ENCODE measurements at places on chromosomes 1 and 21.

DNA sequence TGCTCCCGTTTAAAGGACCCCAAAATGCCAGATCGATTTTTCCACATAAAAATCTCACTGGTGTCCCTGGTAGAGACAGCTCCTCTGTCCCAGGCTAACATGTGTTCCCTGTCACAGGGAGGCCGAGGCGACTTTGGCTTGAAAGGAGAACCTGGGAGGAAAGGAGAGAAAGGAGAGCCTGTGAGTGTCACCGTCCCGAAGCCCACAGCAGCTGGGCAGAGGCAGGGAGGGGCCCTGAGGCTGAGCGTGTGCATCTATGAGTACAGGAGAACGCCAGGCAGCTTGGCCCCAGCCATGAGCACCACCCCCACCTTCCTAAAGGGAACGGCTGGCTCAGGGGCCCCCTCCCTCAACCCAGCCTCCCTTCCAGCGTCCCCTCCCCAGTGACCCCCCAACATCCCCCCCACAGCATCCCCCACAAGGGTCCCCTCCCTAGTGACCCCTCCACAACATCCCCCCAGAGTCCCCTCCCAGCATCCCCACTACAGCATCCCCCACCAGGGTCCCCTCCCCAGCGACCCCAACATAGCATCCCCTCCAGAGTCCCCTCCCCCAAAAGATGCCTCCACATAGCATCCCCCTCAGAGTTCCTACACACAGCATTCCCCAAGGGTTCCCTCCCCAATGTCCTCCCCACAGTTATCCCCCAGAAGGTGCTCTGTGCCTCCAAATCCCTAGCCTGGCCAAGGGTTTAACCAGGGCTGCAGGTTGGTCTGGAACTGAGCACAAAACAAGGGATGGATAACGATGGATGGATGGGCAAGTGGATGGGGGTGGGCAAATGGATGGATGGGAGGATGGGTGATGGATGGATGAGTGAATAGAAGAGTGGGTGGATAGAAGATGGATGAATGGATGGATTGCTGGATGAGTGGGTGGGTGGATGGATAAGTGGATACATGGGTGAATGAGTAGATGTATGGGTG is 25.1 kb downstream of the COL6A2 start:
- no peak for DNase-seq

GRCh38 chr1:228375578-228376261 is 30.9 kb downstream of the TRIM11 start:
- no peak for DNase-seq

GRCh38 chr1:61244114-61244513 is 161.8 kb downstream of the NFIA start:
- DNase-seq, result no peak

- no peak for DNase-seq
Measured at GRCh38 chr1:209672705-209673630, 2.2 kb upstream of the G0S2 start.

DNA sequence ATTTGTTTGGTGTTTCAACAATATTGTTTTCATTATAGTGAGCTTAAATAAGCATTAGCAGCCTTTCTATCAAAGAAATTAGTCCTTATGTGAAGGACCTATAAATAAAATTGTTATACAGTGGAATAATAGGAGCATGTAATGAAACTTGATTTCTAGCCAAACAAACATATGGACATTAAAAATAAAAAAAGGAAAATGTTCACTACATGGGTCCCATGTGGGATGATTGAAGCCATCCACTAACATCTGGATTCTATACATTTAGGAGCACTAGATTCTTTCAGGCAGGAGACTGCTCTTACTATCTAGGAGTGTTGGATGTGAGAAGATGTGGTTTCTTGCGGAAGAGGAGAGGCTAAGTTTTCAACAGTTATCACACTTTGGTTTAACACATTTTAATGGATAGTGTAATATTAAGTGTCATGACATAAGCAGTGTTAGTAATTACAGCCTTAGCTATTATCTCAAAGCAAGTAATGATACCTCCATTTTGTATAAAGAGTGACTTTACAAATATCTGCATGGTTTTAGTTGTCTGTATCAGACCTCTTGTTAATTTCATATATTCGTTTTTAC is 62.3 kb downstream of the LYPLAL1 start:
- no peak for DNase-seq

GRCh38 chr1:43651902-43652301 is 2.0 kb downstream of the KDM4A start:
- DNase-seq, result no peak

DNA sequence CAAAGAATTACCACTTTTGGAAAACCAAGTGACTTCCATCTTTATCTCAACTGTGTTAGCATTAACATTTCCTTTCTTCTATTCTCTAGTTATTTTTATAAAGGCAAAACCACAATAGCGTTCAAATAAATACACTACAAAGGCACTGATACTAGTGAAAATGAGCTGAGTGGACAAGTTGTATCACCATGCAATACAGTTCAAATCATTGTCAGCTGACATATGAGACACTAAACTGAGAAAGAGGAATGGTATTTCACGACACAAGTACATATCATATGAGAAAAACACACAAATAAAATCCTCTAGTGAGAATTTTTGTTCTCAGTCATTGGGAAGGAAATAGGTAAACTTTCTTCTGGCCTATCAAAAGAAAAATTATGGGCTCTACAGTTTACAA is 26.2 kb downstream of the ENAH start:
- no peak for DNase-seq

DNA sequence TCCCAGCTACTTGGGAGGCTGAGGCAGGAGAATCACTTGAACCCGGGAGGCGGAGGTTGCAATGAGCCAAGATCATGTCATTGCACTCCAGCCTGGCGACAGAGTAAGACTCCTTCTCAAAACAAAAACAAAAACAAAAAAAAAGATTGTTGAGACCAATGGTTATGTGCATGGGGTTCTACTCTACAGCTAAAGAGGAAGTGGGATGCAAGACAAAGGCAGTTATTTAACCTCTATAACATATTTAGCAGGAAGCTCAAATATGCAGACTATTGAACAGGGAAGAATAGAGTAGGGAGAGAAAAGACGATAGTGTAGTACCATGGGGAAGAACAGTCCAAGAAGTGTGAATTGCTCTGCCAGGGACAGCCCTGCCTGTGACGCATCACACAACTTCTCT is 227.7 kb downstream of the SMYD3 start:
- DNase-seq, result no peak

DNA sequence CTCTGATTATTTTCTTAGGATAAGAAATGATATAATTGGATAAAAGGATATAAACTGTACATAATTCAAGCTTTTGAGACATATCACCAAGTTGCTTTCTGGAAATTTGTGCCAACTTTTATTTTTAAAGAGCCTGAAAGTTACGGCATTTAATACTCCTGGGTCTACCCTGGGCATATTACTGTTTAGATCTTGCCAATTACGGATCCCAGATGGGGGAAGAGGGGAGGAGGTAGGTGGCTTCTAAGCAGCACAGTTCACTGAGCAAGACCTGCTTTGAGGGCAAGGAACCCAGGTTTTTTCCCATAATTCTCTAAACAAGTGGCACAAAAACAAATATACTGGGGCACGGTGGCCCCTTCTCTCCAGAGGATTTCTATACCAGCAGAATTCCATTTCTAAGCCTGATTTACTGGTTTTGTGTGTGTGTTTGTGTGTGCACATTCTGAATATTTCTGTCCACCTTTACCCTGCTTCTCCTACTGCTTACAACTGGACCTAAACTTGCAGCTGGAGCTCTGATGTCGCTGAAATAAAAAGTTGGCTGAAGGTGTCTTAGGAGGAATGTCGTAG is 76.7 kb downstream of the LAMC2 start:
- no peak for DNase-seq

GRCh38 chr1:171343727-171344472 is 29.9 kb downstream of the FMO4 start:
- DNase-seq, result no peak

GRCh38 chr21:46154155-46154954 is 1.0 kb downstream of the FTCD start:
- DNase-seq, result no peak

GRCh38 chr21:35573472-35574374 is 486.6 kb downstream of the SETD4 start:
- DNase-seq, result no peak

- DNase-seq, result no peak
Measured at GRCh38 chr1:67338642-67339041, 31.0 kb downstream of the IL12RB2 start.

DNA sequence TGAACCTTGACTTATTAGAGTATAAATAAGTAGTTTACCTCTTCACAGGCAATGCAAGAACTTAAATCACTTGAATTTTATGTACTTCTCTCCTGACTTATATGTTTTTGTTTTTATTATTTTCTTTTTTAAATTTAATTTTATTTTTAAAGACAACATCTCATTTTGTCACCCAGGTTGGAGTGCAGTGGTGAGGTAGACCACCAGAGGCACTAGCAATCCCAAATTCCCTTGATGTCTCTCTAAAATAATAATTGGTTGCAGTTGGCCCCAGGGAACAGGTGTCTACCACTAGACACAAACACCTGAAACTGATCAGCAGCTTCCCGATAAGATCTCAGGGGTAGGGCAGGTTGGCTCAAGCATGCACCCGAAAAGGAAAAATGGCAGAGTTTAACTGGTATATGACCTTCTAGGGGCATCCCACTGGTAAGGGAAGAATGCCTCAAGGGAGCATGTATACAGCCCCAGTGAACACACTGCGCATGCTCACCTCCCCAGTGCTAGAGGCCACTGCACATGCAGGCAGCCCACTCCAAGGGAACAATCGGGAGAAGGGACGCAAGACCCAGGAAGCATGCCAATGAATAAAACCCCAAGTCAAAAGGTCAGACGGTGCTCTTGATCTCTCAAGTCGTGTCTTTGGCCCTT is 14.6 kb downstream of the EXOC8 start:
- no peak for DNase-seq

- no peak for DNase-seq
Measured at GRCh38 chr1:197725976-197726375, 49.3 kb downstream of the DENND1B start.

GRCh38 chr1:20320704-20321103 is 30.0 kb downstream of the VWA5B1 start:
- DNase-seq, result no peak

GRCh38 chr21:35737899-35738346 is 322.4 kb downstream of the SETD4 start:
- DNase-seq, result no peak

DNA sequence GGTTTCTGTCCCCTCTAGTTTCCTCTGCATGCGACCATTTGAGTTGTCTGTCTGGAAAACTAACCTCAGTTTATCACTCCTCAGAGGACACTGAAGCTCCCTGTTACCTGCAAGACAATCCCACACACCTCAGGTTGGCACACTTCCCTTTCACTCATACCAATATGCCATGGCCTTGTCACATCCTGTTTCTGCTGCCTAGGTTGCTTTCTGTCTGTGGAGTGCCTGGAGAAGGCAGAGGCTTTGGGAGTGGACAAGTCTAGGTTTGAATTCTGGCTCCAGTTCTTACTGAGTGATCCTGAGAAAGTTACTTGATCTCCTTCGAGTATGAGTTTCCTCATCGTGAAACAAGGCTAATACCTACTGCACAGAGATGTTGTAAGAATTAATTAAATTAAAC is 171.5 kb upstream of the CACYBP start:
- DNase-seq, result no peak

DNA sequence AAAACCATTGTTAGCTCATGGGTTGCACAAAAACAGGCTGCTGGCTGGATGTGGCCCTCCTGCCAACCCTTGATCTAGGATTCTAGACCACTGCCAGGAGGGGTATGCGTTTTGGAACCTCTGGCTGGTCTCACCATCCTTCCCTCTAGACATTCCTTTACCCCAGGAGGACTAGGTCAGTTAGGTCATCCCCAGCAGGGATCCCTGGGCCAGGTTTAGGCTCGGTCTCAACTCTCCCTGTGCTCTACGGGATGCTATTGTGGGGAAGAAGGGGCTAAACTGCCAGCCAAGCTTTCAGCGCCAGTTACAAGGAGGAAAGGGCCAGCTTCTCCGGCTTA is 22.7 kb downstream of the SLC2A1 start:
- DNase-seq, result no peak

- DNase-seq, result no peak
Measured at GRCh38 chr1:1776672-1777582, 1.3 kb downstream of the NADK start.

- no peak for DNase-seq
Measured at GRCh38 chr1:150931773-150932172, 5.6 kb downstream of the SETDB1 start.

- no peak for DNase-seq
Measured at GRCh38 chr21:45407629-45408247, 2.8 kb downstream of the COL18A1 start.

DNA sequence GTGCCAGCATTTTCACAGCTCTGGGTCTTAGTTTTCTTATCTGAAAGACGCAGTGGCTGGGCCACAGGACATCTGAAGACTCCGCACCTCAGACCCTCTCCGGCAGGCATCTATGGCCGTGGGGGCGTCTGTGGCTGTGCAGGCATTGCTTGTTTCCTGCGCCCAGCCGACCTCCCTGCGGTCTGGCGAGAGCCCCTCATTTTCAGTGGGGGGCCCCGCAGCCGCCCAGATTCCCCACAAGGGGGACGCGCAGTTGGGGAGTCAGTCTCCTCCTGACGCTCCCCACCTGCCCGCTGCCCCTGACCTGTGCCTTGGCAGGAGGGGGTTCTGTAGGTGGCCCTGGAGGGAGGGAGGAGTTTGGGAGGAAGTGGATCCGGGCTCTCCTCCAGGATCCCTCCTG is 3.5 kb upstream of the TFF1 start:
- DNase-seq, result no peak

- DNase-seq, result peak; percentile 38
Measured at GRCh38 chr1:11664336-11665065, 501 bp downstream of the FBXO6 start.

GRCh38 chr1:105373681-105374080 is 1624.0 kb downstream of the AMY1C start:
- no peak for DNase-seq

Data from stimulated activated CD8-positive, alpha-beta memory T cell treated with anti-CD3 and anti-CD28 coated beads, Interleukin-4, amount 100 ng/mL, for 1 hour (primary cell).